ENCODE measurements at places on chromosomes 16 and 17.
A peak's percentile ranks its signal among the peaks of the same experiment; 100 is the strongest.

GRCh38 chr17:83053021-83053681, 26.3 kb upstream of the METRNL start:
- DNase-seq, result no peak

DNA sequence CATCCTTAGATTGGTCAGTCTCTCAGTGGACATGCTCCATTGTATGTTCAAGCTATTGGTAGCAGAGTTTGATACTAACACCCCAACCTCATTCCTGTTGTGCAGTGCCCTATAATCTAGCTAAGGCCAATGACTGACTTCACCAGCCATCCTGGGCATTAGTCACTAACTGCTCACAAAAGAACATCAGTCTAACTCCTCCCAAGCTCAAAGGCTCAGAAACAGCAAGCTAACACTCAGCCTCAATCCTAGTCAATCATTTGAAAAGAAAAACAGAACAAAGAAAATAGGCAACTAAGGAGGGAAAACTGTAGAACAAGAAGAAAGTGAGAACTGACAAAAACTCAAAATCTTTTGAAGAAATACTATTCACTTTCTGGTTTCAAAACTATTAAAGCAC, 199.1 kb upstream of the C17orf78 start:
- DNase-seq, result peak; percentile 63

DNA sequence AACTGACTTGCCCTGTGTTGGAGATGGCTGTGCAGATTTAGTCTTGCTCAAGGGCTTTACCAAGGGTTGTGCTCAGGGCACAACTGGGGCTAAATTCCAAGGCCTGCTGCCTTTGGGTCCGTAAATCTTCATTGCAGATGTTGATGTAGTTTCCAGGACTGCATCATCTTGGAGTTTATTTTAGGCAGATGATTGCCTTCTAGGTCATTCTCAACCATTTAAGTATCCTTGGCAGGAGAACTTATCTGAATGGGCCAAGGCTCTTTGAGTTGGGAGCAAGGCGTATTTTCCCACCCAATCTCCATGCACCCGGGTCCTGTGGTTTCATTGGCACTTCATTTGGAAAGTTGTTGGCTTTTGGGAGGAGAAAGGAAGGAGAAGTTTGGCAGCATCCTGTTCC, 200.3 kb downstream of the MSI2 start:
- no peak for DNase-seq

GRCh38 chr17:571224-571623, 143.4 kb downstream of the VPS53 start:
- DNase-seq, result no peak

GRCh38 chr17:30541802-30542201, 64.6 kb downstream of the GOSR1 start:
- no peak for DNase-seq

Data from NCI-H2171 treated with DMSO at 0.1 percent for 48 hours (cell line).